Frontal cortex (tissue), 4 donors: ENCODE measurements at places on chromosomes 5 and 9. TPM values are rescaled to one million over a fixed set of nuclear protein-coding genes. Genes with fewer than 3 reads are reported as not detected.

The GAS1 gene
- 18.3 TPM for total RNA-seq

The C6 gene
- total RNA-seq: 0.41 TPM

The CDX1 gene
- total RNA-seq: not detected

The HTR1A gene
- 20.4 TPM for total RNA-seq

The IFNE gene
- under 0.01 TPM for total RNA-seq

The FAM221B gene
- total RNA-seq: not detected

The OBP2B gene
- not detected for total RNA-seq

The SRD5A1 gene
- 44.0 TPM for total RNA-seq

The TICAM2 gene
- total RNA-seq: 1.2 TPM

The ENTPD2 gene
- total RNA-seq: 0.82 TPM

The BTNL9 gene
- total RNA-seq: 2.9 TPM

The C5orf34 gene
- total RNA-seq: 6.1 TPM

DNA sequence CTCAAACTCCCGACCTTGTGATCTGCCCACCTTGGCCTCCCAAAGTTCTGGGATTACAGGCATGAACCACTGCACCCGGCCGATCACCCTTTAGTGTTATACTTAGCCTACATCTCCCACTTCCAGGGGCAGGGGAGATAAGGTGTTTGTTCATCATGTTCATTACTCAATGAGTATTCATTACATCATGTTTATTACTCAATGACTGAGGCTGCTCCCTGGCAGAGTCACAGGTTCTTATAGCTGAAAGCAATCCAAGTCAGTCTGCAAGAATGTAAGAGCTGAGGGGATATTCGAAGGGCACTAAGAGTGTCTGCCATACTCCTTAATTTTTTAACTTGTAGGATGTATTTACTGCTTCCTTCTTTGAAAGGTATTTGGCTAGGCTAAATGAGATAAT, 214.2 kb downstream of the SPATA31D1 start:
- DNase-seq: no peak

DNA sequence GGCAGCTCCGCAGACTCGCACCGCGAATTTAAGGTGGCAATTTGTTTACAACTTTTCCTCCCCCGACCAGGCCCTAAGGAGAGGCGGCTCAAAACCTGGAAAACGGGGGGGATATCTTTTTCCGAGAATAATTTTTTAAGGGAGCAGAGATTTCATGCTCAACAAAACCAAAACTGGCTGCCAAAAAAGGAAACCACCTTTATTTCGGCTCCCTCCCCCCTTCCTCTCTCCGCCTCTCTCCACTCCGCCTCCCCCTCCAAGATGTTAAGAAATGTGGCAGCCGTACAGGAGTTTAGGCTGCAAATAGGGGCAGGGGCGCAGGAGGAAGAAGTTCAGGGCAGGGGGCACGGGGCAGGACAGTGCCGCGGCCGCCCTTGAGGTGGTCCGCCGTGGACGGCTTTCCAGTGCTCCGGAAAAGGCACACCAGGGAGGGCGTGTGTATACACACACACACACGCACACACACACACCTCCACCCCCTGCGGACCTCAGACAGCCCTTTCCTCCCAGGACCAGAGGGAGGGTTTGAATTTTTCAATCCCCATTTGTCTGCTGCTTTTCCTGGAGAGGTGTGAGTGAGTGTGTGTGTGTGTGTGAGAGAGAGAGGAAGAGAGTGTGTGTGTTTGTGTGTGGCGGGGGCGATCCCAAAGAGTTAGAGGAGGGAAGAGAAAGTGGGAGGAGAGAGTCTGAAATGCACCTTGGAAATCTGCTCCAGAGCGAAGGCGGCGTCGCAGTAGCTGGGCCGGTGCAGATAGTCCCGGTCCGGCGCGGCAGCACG, 9.1 kb downstream of the PTCH1 start:
- no peak for DNase-seq

GRCh38 chr9:130414910-130415746, 29.6 kb upstream of the ASS1 start:
- no peak for DNase-seq

GRCh38 chr9:89428901-89429890, 68.7 kb downstream of the SEMA4D start:
- no peak for DNase-seq

GRCh38 chr5:32280656-32281081, 32.1 kb downstream of the MTMR12 start:
- DNase-seq: no peak

- no peak for DNase-seq
Measured at GRCh38 chr5:157108976-157109375, at the start of gene HAVCR2. TSS of gene HAVCR2 (minus strand) at chr5:157109044. CDS start at chr5:157108983, 61 bp downstream.

- no peak for DNase-seq
Measured at GRCh38 chr9:37852222-37852621, 51.6 kb downstream of the DCAF10 start.

DNA sequence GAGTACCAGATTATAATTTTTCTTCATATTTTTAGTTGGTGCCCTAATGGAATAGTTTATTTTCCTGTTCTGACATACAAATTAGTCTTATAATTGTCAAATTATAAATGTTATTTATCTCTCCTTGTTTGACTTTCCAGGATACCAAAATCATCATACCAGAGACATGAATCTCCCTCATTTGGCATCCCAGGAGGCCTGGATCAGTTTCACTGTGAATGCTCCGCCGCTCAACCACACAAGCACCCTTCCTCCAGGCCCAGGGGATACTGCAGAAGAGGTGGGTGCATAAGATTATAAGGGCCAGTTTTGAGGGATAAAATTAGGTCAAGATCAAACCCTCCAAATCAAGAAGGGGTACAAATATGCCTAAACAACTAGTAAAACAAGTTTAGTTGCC, 1229.3 kb downstream of the CDH12 start:
- no peak for DNase-seq

- no peak for DNase-seq
Measured at GRCh38 chr9:64057553-64057952, 1227.5 kb downstream of the FOXD4L5 start.

DNA sequence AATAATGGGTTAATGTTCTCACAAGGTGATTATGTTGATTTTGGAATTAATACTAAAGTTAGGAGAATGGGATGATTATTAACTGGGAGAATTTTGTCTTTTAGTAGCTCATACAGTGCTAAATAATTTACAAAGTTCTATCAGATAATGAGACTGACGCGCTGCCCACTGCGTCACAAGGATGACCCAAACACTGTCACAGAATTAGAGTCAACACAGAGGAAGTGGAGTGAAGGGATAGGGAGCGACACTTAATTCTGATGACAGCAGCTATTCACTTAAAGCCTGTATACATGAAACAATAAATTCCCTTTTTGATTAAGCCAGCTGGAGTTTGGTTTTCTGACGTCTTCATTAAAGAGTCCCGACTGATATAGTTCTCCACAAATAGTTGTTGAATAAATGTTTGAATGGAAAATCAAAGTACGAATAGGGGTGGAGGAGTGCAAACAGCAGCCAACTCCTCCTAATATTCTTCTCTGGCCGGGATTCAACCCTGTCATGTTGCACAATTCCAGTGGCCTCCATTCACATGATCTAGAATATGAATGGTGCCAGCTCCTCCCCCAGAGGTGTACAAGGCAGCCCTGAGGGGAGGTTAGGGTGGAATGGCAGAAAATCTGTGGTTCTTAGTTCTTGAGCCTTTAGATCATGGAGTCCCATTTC, 140.3 kb downstream of the PCSK1 start:
- no peak for DNase-seq

DNA sequence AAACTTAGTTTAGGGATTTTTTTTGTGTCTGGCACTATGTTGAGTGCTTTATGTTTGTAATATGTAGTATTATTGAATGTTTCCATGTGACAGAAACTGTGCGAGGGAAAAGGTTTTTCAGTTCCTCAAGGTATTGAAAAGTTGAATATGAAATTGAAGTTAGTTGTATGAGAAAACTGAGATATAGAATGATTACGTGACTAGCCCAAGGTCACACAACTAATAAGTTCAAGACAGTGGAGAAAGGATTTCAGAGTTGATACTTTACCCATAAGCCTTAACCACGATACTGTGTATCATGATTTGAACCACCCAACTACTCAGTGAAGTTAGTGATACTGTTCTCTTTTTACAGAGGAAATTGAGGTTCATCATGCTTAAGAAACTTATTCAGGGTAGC, 5.7 kb downstream of the NIPBL start:
- no peak for DNase-seq

GRCh38 chr5:109908366-109908765, 218.6 kb downstream of the MAN2A1 start:
- DNase-seq: no peak

DNA sequence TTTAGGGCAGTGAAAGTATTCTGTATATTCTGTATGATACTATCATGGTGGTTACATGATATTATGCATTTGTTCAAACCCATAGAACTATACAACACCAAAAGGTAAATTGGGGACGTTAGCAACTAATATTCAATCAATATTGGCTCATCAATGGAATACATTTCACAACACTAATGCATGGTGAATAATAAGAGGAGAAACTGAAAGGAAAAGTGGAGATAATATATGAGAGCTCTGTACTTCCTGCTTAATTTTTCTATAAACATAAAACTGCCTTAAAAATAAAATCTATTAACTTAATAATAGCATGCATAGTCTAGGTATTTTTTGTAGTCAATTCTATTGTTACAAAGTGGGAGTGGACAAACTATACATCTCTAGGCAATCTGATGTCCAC, 66.3 kb downstream of the TRIM32 start:
- no peak for DNase-seq

- no peak for DNase-seq
Measured at GRCh38 chr5:16952968-16953671, 17.0 kb upstream of the MYO10 start.

GRCh38 chr9:79382458-79382857, 189.3 kb upstream of the TLE4 start:
- DNase-seq: no peak

DNA sequence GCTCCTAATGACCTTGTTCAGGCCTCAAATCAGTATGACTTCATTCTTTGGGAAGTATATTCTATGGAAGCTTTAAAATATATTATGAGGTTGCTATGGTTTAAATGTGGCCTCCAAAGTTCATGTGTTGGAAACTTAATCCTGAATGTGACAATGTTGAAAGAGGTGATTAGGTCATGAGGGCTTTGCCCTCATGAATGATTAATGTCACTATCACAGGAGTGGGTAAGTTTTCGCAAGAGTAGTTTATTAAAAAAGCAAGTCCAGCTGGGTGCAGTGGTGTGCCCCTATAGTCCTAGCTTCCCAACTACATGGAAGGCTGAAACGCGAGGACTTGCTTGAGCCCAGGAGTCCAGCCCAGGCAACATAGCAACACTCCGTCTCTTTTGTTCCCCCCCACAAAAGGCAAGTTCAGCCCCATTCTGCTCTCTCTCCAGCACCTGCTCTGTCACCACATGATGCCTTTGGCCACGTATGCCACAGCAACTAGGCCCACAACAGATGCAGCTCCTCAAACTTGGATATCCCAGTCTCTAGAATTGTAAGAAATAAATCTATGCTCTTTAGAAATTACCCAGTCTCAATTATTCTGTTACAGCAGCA, 105.3 kb downstream of the SIL1 start:
- no peak for DNase-seq

- no peak for DNase-seq
Measured at GRCh38 chr9:76271755-76272154, 122.5 kb downstream of the RFK start.

DNA sequence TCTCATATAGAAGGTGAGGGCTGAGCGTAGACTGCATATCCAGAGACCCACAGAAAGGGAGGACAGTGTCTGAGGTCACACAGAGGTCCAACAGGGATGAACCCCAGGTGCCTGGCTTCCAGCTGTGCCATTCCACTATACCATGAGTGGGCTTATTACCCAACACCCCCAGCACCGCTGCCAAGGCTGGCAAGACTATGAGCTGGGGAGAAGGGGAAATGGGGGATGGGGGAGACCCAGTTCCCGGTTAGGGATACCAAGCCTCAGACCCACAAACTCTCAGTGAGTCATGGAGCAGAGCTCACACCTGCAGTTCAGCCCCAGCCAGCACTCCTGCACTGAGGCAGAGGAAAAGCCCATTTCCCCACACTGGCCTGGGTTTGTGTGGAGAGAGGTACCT, 106.4 kb downstream of the PSD2 start:
- DNase-seq: no peak

- DNase-seq: no peak
Measured at GRCh38 chr9:121394292-121394691, 24.2 kb upstream of the STOM start.

GRCh38 chr5:133854554-133854953, 113.9 kb downstream of the C5orf15 start:
- no peak for DNase-seq

GRCh38 chr9:35333551-35333950, 156.4 kb upstream of the RUSC2 start:
- no peak for DNase-seq

DNA sequence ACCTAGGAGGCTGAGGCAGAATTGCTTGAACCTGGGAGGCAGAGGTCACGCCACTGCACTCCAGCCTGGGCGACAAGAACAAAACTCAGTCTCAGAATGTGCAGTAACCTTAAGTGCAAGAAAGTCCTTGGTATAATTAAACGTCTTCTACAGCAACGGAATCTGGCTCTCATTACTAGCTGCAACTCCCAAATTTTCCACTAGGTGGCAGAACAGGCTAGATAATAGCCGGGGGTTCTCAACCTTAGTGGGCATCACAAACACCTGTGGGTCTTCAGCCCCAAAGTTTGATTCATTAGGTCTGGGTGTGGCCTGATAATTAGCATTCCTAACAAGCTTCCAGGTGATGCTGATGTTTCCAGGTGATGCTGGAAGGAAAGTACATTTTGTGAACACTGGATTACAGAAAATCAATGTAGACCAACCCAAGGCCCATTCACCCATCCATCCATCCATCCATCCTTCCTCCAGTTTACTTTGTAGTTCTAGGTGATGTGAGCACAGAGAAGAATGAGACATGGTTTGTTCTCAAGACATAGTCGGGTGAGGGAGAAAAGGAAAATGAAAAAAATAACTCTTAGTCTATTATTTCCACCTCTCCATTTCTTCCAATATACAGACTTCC, 37.3 kb downstream of the FBXW2 start:
- peak; percentile 47 for DNase-seq

DNA sequence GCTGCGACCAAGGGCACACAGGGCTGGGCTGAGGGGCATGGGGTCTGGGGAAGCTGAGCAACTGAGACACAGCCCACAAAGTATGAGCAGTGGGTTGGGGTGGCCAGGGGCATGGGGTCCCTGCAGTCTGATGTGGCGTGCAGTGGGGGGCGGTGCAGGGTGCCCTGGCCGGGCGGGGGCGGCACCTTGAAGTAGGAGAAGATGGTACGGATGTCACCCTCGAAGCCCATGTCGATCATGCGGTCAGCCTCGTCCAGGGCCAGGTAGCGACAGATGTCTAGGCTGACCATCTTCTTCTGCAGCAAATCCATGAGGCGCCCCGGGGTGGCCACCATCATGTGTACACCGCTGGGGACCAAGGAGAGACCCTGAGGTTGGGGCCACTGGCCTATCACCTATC, 3.3 kb downstream of the DDX41 start:
- DNase-seq: no peak

DNA sequence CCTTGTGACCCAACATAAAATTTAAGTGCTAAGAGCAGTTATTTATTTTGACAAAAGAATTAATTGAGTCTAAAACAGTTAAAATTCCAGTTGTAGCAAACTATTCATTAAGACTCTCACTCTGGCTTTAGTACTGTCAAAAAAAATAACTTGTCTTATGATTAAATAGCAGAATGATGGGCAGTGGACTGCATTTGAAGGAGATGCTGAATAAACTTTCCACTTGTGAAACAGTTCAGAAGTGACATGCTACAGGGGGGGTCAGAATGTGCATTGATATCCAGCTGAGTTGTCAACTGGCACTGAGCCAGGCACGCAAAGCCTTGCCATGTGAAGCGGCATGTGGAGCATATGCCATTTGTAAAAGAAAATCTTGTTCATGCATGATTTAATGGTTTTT, 76.0 kb downstream of the FCHO2 start:
- no peak for DNase-seq
